ENCODE measurements at places on chromosomes 11 and 22.

DNA sequence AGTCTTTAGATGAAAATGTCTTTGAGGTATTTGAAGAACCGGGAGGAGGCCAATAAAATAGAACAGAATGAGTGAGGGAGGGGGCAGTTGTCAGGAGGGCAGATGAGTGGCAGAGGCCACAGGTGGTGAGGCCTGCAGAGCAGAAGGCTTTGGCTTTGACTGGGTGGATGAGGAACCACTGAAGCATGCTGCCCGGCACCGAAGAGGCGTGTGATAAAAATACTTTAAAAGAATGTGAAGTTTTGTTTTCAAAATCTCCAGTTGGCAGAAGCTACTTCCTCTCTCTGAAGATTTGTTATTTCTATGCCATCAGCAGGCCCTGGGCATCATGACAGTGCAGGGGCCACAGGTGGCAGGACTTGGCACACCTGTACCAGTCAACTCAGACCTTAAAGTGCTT lies 6.3 kb downstream of the MS4A12 start:
- DNase-seq: no peak

DNA sequence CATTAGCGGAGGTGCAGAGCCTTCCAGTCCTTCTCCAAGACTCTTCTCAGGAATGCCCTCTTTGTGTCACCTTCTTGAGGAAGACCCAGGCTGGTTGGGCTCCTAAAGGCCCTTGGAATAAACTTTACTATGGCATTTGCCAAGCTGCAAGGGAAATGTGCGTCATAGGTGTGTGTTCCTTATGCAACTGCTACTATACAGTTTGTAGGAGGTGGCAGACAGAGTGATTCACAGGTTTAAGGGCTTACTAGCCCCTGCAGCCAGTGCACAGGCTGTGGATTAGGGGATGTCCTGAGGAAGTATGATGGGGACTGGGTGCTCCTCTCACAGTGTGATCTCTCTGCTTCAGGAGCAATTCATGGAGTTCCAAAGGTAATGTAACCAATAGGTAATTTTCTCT lies 74.6 kb downstream of the TENM4 start:
- no peak for DNase-seq

DNA sequence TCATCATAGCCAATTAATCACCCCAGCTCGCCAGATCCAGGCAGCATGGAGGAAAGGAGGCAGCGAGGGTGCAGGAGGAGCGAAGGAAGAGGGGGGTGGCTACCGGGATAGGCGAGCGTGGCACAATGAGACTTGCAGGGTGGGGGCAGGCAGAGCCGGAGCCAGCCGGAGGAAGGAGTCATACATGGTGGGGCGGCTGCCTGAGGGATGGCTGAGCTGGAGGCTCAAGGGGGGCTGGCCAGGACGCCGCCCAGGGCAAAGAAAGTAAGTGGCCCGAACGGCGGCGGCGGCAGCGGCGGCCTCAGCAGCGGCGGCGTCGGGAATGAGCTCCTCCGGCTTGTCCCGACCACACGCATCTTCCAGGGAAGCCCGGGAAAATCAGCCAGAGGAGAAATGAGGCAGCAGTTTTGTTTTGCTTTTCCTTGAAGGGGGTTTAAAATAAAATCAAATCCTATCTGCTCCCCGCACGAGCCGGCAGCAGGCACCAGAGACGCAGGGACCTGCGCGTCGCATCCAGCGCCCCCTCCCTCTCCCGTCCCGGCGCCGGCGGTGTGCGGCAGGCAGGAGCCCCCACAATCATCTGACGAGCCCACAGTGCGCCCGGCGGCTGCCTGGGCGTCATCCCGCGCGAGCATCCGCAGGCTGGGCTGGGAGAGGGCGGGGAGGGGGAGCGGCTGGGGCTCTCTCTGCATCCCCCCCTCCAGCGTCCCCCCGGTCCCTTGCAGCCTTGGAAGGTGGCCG lies 263.6 kb downstream of the CTTN start:
- DNase-seq: no peak

GRCh38 chr11:46832511-46833214 lies 13.4 kb downstream of the CKAP5 start:
- no peak for DNase-seq

GRCh38 chr22:47328550-47329243 lies 566.2 kb downstream of the TBC1D22A start:
- no peak for DNase-seq

- no peak for DNase-seq
These were observed 16.8 kb downstream of the ALG12 start for GRCh38 chr22:49901457-49901856.

DNA sequence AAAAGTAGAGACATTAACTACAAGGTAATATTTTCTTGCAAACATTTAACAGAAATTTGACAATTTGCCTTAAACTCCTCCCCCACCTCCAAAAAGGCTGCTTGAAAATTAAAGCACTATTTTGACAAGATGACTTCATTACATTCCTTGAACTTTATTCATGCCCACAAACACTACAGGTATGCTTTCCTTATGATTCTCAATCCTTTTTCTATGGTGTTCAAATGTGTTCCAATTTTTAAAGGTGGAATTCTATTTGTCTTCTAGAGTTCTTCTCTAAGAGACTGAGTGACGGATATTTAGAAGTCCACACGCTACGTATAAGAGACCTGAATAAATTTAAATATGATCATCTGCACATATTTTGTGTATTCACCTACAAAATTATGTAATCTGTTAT lies 69.4 kb downstream of the MRTFA start:
- no peak for DNase-seq

- DNase-seq: no peak
These were observed 442.9 kb upstream of the RAG2 start for GRCh38 chr11:37040921-37041320.

DNA sequence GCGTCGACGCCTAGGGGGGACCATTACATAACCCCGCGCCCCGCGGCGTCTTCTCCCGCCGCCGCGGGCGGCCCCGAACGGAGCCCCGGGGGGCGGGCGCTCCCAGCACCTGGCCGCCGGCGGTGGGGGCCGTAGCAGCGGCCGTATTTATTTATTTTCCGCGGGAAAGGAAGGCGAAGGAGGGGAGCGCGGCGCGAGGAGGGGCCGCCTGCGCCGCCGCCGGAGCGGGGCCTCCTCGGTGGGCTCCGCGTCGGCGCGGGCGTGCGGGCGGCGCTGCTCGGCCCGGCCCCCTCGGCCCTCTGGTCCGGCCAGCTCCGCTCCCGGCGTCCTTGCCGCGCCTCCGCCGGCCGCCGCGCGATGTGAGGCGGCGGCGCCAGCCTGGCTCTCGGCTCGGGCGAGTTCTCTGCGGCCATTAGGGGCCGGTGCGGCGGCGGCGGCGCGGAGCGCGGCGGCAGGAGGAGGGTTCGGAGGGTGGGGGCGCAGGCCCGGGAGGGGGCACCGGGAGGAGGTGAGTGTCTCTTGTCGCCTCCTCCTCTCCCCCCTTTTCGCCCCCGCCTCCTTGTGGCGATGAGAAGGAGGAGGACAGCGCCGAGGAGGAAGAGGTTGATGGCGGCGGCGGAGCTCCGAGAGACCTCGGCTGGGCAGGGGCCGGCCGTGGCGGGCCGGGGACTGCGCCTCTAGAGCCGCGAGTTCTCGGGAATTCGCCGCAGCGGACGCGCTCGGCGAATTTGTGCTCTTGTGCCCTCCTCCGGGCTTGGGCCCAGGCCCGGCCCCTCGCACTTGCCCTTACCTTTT lies at the start of gene EP300:
Gene EP300, plus strand, starts transcription at position 570 of the 795 bp plus-strand sequence. CDS start 413 bp downstream, outside the sequence.
- DNase-seq: peak; percentile 87

GRCh38 chr11:104763930-104764709 lies 134.1 kb downstream of the CASP12 start:
- DNase-seq: no peak

GRCh38 chr11:102985850-102986249 lies 30.3 kb upstream of the MMP13 start:
- no peak for DNase-seq

DNA sequence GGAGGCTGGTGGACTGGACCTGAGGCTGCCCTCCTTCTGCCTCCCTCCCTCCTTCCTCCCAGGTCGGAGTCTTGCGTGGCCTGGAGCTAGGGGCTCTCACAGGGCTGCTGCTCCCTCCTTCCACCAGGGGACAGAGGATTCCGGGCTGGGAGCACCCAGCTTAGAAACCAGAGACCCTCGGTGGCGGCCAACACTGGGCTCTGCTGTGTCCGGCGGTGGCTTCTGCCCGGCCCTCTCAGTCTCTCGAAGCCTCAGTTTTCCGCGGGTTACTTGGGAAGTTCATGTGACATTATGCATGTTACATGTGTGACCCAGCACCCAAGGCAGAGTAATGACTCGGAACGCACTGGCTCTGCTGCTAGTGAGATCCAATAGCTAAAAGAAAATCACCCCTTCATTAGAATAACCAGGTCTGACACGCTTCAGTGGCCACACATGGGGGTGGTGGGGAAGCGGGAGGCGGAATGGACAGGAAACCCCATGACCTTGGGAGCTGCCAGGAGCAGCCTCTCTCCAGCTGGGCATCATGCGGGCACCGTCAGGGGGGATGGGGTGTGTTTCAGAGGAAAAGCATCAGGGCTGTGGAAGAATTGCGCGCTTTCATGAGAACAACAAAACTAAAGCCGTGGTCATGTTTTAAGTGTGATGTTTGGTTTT lies 5.9 kb upstream of the MRGPRG start:
- no peak for DNase-seq

- no peak for DNase-seq
These were observed at the start of gene VSIG2 for GRCh38 chr11:124751741-124752470. VSIG2 (minus strand) TSS chr11:124752255; CDS start chr11:124752137, 118 bp downstream.

GRCh38 chr11:35933320-35933871 lies 10.5 kb upstream of the LDLRAD3 start:
- DNase-seq: no peak

DNA sequence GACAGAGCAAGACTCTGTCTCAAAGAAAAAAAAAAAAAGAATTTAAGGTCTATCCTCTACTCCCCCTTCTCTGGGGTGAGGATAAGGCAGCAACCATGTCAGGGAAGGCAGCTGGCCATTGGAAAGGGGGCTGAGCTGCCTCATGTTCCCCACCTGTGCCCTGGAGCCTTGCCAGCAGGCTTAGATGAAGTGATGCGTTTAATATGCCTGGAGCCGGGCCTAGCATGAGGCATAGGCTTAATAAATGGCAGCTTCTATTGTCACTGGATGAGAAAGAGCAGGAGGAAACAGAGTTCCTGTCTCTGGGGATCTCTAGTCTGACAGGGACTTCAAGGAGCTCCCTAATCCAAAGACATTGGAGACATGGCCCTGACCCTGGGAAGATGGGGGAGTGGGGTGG lies 3.2 kb upstream of the KCNE3 start:
- no peak for DNase-seq
